G401 (cell line): ENCODE measurements at places on chromosomes 5 and 9. TPM values are rescaled to one million over a fixed set of nuclear protein-coding genes. Genes with fewer than 3 reads are reported as not detected.

The TMC1 gene
- not detected in 2 replicates for total RNA-seq

The NCS1 gene
- 36.4 and 44.9 TPM in 2 replicates for total RNA-seq

The PHYHD1 gene
- total RNA-seq = 13.8 and 17.6 TPM in 2 replicates

The CCL21 gene
- not detected in 2 replicates for total RNA-seq

The CCL27 gene
- total RNA-seq = not detected in 2 replicates

The WDR38 gene
- total RNA-seq = 0.62 TPM in 1 of 2 replicates, not detected in the other

The ADGRV1 gene
- total RNA-seq = not detected in 2 replicates

The RFESD gene
- 0.98 and 5.4 TPM in 2 replicates for total RNA-seq

The PCDHA1 gene
- 0.03 TPM in 1 of 2 replicates, not detected in the other for total RNA-seq

The ABITRAM gene
- 15.3 and 16.7 TPM in 2 replicates for total RNA-seq

The IL12B gene
- not detected in 2 replicates for total RNA-seq

The TGFBI gene
- total RNA-seq = 0.18 TPM in 1 of 2 replicates, not detected in the other

The ORM2 gene
- total RNA-seq = not detected in 2 replicates

The FSTL4 gene
- total RNA-seq = not detected in 2 replicates

The SIGMAR1 gene
- total RNA-seq = 193 and 208 TPM in 2 replicates

The MRPS2 gene
- 32.7 and 53.5 TPM in 2 replicates for total RNA-seq

GRCh38 chr9:68949271-68950000 lies 64.5 kb downstream of the PRKACG start:
- DNase-seq = no peak

DNA sequence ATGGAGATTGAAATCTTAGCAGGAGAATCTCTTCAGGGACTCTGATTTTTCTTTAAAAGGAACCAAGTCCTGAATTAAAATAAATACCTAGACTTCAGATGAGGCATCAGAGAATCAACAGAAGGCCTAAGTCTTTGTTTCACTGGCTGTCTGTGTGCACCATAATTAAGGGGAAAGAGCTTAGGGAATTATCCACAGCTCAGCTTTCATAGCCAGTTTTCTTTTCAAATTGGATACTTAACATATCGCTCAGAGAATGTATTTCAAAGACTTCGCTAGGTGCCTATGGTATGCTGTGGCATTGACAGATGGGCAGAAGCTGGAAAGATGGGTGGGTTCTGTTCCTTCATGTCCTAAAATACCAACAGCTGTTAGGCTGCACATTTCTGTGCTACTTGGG lies 325.8 kb downstream of the TMEM38B start:
- DNase-seq = no peak

DNA sequence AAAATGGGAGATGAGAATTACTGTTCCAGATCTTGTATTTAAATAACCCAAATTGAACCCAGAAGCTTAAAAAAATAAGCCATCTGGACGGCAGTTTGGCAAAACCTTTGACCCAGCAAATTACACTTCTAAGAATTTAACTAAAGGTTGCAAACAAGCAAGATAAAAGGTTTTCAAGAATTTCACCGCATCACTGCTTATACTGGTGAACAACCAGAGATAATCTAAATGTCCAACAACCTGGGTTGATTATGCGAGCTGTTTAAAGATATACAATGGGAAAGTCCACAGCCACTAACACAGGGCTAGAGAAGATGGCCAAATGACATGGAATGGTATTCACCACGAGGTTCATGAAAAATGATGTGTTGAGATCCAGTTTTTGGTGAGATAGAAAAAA lies 149.3 kb downstream of the GNAQ start:
- DNase-seq = no peak

GRCh38 chr5:15834596-15835245 lies 334.7 kb downstream of the FBXL7 start:
- DNase-seq = no peak

GRCh38 chr9:86842573-86842972 lies 104.7 kb downstream of the GAS1 start:
- DNase-seq = no peak

- DNase-seq = no peak
Observed at GRCh38 chr9:129594632-129595031, 26.3 kb downstream of the C9orf50 start.

GRCh38 chr9:14119694-14120514 lies 194.0 kb downstream of the NFIB start:
- no peak for DNase-seq

GRCh38 chr9:128026255-128026772 lies 40.8 kb downstream of the NAIF1 start:
- DNase-seq = no peak

- peak; percentile 9 for DNase-seq
Observed at GRCh38 chr9:13587571-13587970, 308.1 kb upstream of the MPDZ start.

GRCh38 chr9:109953813-109954497 lies 174.0 kb downstream of the PALM2AKAP2 start:
- DNase-seq = no peak

- DNase-seq = no peak
Observed at GRCh38 chr5:157571357-157571827, 4.2 kb downstream of the ADAM19 start.

DNA sequence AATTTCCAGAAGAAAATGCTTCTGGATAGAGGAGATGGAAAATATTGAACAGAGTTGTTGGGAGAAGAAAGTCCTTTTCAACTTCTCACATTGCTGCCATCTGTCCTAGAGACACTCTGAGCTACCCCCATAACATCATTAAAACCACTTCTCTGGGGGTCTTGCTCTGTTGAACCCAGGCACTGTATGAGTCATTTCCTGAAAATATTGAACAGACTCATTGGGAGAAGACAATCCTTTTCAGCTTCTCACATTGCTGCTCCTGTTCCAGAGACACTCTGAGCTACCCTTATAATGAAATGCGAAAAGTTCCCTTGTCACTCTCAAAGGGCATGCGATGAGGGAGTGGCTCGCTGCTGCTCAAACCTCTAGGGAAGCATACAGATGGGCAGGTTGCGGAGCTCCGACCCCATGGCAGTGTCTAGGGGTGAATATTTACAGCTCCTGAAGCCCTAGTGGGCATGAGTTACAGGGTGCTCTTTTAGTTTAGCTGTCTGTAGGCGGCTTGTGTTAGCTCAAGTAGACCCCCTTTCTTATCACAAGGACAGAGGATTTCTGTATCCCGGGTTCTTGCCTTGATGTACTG lies 90.7 kb downstream of the CDKN2A start:
- no peak for DNase-seq

- no peak for DNase-seq
Observed at GRCh38 chr5:171261904-171262303, 47.1 kb upstream of the TLX3 start.

- DNase-seq = no peak
Observed at GRCh38 chr9:116809656-116810055, 122.6 kb downstream of the TRIM32 start.

GRCh38 chr5:175707751-175708375 lies 50.0 kb downstream of the HRH2 start:
- DNase-seq = no peak

GRCh38 chr9:133855802-133856521 lies 117.8 kb upstream of the SARDH start:
- no peak for DNase-seq

- no peak for DNase-seq
Observed at GRCh38 chr5:56126487-56127179, 106.5 kb downstream of the ANKRD55 start.

GRCh38 chr5:138654281-138654867 lies 79.2 kb upstream of the HSPA9 start:
- DNase-seq = no peak

DNA sequence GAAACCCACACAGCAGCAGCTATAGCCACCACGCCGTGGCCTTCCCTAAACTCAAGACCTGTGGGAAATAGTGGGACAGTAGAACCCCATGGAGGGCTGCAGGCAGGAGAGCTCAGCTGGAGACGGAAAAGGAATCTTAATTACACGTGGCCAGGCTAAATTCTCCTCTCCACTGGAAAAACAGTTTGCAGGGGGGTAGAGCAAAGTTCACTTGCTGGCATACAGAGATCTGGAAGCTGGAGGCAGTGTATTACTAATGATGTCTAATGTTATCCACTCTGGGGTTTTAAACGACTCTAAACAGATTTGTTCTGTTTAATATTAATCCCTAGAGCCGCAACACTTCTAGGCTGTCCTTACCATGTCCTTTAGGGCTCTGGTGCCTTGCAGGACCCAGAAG lies 257.1 kb downstream of the SAXO1 start:
- DNase-seq = no peak

DNA sequence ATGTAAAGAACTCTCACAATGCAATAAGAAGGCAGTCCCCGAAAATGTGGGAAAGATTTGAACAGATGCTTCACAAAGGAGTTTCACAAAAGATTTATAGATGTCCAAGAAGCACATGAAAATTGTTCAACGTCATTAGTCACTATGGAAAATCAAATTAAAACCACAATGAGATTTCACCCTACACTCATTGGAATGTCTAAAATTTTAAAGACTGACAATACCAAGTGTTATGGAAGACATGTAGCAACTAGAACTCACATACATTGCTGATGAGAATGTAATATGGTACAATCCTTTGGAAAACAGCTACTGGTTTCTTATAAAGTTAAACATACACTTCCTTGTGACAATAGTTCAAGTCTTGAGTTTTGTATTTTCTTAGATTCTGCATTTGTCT lies 11.0 kb upstream of the RECK start:
- no peak for DNase-seq

DNA sequence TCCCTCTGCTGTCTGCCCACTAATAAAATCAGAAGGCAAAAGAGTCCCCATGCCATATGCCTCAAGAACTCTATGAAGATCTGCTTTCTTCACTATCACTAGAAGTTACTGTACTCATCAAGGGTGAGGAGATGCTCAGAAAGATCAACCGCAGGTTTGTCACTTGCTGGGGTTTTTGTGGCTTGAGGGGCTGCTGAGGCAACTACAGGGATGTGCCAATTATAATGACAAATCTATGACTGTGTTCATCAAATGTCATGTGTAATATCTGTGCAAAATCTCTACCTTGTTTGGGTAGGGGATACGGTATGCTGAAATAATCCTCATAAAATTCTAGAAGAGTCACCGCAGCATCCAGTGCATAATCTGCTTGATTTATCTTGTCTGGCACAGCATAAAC lies 13.0 kb downstream of the ERAP1 start:
- no peak for DNase-seq

DNA sequence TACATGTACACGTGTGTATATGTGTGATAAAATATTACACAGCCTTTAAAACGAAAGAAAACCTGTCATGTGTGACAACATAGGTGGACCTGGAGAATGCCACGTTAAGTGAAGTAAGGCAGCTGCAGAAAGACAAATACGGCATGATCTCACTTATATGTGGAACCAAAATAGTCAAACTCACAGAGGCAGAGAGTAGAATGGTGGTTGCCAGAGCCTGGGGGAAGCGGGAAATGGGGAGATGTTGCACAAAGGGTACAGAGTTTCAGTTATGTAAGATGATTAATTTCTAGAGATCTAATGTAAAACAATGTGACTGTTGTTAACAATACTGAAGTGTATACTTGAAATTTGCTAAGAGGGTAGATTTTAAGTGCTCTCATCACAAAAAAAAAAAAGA lies 34.8 kb downstream of the ADAMTS12 start:
- DNase-seq = no peak

GRCh38 chr9:34242830-34243229 lies 64.0 kb downstream of the UBAP1 start:
- no peak for DNase-seq

DNA sequence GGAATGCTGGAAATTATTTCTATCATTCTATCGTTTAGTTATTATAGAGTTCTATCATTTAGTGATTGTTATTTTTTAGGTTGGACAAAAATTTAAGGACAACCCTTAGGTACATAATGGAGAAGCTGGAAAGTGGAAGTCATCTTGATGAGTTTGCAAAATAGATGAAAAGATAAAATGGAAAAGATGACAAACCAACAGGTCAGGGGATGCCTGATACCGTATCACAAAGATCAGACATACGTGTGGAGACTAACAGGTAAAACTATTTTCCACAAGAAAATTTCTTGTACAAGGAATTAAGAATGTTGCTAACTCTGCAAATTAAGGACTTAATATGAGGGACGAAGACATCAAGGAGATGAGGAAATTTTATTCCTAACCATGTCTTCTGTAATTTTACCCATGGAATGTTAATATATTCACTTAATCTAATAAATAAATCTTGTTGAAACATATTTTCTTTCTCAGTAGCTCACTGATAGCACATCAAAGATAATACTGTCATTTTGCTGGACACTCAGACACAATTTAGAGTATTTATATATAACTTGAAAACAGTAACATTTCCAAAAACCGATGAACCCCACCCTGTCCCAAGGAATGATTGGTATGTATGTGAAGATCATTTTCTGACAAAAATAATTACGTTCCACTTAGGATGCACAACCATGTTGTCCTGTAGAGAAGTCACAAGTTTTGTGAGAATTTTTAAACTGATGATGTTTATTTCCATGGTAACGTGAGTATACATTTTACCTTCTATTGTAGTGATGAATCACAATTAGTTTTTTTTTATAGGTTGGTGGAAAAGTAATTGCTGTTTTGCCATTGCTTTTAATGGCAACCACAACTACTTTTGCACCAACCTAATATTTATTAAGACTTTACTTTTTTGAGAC lies 2.6 kb downstream of the LURAP1L start:
- no peak for DNase-seq

DNA sequence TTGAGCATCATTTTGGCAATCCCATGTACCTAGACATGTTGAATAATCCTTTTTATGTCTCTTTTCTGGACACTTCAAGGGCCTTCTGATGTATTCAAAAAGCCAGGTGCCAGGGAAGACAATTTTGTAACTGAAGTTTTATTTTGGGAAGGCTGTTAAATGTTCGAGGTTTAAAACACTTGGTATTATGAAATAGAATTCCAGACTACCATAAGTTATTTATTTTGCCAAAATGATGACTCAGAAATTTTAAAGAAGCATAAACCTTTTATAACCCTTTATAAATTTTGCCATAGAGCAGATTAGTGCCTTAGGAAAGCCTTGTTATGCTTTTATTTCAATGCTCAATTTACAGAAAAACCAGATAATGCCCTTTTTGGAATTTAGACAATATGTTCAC lies 30.3 kb upstream of the UHRF2 start:
- no peak for DNase-seq

DNA sequence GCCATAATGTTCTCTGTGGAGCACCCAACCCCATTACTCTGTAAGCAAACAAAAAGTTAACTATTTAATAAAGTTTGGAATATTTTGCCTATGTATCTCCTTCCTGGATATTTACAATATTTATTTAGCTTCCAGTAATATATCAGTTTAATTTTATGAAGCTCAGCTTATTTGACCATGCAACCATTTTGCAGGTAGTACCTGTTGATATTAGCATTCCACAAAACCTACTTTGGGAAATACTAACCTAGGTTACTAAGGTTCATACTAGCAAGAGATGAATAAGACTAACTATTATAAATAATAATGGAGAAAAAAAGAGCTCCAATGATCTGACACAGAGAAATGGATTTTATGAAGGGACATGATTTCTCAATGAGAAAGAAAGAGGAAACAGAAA lies 506.4 kb downstream of the PDE4D start:
- DNase-seq = no peak

GRCh38 chr9:75378036-75378435 lies 289.7 kb downstream of the OSTF1 start:
- no peak for DNase-seq

GRCh38 chr5:159471904-159472303 lies 141.6 kb upstream of the IL12B start:
- no peak for DNase-seq
